ENCODE measurements at places on chromosomes 1 and 21.
A peak's percentile ranks its signal among the peaks of the same experiment; 100 is the strongest.

- DNase-seq, result no peak
Observed at GRCh38 chr1:165894591-165894990, 67.2 kb downstream of the UCK2 start.

DNA sequence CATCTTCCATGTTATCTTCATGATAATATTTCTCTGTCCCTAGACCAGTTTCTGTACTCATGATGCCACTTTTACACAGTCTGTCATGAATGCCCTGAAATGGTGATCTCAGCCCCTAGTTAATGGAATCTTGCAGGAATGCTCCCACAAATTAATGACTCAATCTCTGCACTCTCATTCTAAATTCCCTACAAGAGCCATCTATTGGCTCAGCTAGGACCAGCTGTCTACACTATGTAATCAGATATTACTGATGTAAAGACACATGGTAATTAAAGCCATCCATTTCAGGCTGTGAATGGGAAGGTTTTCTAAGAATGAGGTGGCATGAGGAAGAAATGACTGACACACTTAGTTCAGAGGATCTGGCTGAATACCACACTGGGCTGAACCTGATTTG, 199.1 kb upstream of the KCND3 start:
- no peak for DNase-seq

- no peak for DNase-seq
Observed at GRCh38 chr1:202644219-202645096, 65.8 kb downstream of the SYT2 start.

DNA sequence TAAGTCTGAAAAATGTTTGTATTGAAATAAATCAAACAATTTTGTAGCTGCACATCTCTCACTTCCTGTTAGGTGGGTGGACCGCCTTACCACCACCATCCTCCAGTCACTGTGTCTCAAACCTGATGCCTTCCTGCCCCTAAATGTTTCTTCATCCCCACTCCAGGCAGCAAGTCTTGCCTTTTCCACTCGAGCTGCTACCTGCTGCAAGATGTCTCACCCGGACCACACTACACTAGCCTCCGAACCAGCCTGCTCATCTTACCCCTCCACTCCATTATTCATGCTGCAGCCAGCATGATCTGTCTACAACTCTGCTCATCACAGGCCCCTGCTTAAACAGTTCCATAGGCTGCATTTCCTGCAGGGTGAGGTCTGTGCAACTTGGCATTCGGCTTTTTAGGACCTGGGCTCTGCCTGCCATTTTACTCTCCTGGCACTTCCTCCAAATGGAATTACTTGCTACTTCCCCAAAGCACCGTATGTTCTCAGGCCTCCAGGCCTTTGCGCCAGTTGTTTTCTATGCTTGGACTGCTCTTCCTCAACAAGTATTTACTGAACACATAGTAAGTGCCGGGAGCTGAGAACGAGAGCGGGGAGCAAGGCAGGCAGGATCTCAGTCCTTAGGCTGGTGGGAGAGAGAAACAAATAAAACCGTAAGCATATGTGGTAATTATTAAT, 5.2 kb upstream of the SF3A3 start:
- DNase-seq, result no peak

DNA sequence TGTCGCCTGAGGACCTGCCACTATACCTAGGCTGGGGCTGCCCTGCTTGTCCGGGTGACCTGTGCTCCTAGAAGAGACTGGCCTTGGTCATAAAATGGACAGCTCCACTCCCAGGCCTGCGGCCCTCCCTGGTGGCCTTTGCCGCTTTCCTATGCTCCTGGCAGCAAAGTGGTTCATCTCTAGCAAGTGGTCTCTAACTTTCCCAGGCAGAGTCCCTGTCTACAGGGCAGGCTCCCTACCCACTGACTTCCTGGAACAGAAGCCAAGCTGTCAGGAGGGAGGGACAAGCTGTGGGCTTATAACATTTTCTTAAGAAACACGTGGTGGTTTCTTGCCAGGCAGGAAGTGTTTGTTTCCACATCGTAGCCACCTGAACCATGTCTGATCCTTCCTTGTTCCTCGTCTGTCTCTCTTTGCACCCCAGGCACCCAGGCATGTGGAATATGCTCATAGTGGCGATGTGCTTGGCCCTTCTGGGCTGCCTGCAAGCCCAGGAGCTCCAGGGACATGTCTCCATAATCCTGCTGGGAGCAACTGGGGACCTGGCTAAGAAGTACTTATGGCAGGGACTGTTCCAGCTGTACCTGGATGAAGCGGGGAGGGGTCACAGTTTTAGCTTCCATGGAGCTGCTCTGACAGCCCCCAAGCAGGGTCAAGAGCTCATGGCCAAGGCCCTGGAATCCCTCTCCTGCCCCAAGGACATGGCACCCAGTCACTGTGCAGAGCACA, 10.1 kb downstream of the H6PD start:
- DNase-seq, result no peak

DNA sequence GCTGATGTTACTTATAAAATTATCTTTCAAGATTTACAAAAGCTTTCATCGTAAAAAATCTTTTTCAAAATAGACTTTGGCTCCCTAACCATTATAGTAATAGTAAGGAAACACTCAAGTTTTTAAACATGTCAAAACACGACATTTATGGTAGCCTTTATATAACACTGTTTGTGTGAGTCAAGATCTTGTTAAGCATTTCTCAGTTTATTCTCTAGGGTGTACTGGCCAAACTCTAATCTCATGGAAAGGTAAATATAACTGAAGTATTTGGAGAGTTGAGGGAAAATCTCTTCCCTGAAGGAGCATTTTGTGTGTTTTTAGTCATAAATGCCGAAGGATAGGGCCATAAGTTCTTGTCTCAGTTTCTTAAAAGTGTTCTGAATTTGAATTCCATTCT, 790.9 kb upstream of the NCAM2 start:
- DNase-seq, result no peak

DNA sequence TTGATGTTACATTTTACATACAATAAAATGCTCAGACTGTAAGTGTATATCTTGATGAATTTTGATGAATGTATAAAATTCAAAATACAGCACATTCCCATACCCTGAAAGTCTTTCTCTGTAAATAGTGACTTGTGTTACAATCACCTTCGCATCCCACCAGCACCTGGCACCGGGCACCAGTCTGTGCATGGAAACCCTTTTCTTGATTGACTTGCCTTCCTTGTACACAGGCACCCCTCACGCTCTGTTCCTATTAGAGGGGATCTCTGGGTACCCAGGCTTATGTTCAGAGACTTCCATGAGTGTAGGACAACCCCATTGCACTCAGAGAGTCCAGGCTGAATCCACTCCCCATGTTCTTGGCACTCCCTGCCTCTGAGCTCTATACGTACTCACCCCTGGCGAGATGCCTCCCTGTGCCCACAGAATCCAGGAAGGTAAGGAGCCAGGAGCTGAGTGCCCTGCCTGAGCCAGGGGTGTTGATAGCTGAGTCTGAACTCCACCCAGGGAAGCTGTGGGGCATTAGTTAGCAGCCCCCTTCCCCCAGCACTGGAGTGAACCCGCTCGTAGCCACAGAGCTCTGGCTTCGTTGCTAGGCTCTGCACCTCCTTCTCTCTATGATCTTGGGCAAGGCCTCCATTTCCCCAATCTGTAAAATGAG, 22.5 kb upstream of the PKP1 start:
- no peak for DNase-seq

DNA sequence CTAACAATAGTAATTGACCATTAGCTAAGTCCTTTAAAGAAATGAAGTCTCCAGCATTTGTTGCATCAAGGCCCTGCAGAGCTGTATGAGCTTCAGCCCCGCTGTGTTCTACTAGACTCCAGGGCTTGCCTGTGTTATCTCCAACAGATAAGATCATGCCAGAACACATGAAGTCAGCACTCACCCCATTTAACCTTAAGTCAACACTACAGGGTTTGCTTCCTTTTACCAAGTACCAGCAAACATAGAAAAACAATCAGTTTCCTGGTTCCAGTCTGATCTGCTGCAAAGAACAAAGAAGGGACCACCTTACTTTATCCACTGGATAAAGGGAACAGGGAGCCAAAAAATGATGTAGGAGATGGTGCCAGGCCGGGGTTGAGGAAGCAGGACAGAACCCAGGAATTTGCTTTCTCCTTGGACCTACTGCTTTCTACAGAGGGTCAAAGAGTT, 41.3 kb upstream of the ENAH start:
- no peak for DNase-seq

- DNase-seq, result no peak
Observed at GRCh38 chr1:175383239-175383638, 190.7 kb upstream of the KIAA0040 start.

- no peak for DNase-seq
Observed at GRCh38 chr1:20298626-20299025, 8.0 kb downstream of the VWA5B1 start.

DNA sequence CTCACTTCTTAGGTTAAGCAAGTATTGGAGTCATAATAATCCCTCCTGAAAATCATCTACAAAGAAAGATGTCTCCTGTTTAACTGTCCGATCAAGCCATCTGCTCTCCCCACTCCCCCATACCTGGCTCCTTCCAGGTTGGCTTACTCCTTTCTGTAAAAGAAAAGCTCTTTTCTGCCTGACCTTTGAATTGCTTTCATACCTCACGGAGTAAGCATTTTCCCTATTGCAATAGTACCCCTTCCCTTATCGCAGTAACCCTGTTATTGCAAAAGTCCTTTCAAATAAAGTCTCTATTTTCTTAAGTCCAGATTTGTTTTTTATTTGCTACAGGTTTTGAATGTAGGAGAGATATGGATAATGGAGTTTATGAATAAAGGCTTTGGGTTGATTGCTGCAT, 150.4 kb downstream of the GRIK1 start:
- DNase-seq, result no peak

- DNase-seq, result no peak
Observed at GRCh38 chr1:24108334-24109165, 3.4 kb downstream of the MYOM3 start.

GRCh38 chr1:81974222-81974841, 173.6 kb downstream of the ADGRL2 start:
- DNase-seq, result no peak

DNA sequence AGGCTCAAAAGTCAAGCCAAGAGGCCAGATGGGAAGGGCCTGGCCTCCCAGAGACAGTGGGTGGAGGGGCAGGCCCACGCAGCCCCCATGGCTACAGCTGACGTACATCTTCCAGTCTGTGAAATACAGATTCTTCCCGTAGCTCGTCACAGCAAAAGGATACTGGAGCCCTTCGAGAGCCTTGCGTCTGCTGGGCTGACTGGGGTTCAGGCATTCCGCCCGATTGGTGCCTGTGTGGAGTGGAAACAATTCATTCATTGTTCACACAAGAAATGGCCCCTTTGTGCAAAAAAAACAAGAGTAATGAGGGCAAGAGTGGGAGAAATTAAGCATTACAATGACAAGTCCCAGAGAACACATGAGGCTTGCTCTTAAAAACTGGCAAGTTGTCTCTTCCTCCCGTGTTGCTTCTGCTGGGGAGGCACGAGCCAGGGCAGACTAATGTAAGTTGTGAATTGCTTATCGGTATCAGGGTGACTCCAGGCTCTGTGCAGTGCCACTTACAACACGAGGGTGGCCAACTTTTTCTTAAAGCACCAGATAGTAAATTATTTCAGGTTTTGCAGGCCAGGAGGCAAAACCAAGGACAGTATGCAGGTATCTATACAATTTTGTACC, 85.1 kb downstream of the NID1 start:
- no peak for DNase-seq

GRCh38 chr1:229732061-229732460, 106.0 kb downstream of the URB2 start:
- DNase-seq, result no peak

GRCh38 chr1:219847215-219847855, 81.0 kb downstream of the SLC30A10 start:
- no peak for DNase-seq

DNA sequence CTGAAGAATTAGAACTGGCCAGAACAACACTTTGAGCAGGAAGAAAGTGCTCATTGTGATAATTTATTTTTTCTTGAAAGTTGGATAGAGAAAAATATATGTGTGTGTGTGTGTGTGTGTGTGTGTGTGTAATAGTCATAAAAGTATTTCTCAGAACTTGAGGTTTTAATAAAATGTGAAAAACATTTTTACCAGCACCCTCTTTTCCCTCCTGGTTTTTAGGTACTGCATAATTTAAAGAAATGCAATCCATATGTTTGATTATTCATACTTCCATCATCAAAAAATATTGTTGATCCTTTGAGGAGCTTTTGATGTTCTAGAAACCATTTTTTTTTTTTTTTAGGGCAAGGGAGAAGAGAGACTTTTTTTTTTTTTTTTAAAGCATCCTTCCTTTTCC, 66.8 kb upstream of the JUN start:
- DNase-seq, result no peak

GRCh38 chr1:22969304-22969709, 3.4 kb downstream of the LACTBL1 start:
- DNase-seq, result peak; percentile 96

DNA sequence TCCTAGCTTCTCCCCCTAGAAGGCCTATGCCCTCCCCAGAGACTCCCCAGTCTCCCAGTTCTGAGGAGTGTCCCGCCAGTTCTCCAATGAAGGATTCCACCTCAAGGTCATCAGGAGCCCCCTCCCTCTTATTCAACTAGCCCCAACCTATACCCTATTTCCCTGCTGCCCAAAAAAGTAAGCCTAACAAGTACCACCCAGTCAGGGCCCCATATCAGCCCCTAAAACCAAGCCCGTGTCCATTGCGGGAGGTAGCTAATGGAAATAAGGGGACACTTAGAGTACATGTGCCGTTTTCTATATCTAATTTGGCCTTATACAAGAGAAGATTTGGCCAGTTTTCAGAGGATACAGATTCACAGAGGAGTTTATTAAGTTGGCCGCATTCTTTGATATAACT, 416.2 kb downstream of the MATN1 start:
- DNase-seq, result no peak
